NCI-H226 (cell line): ENCODE measurements at places on chromosomes 12 and 14.

GRCh38 chr14:94120667-94121340, 8.6 kb downstream of the IFI27L2 start:
- DNase-seq = no peak

DNA sequence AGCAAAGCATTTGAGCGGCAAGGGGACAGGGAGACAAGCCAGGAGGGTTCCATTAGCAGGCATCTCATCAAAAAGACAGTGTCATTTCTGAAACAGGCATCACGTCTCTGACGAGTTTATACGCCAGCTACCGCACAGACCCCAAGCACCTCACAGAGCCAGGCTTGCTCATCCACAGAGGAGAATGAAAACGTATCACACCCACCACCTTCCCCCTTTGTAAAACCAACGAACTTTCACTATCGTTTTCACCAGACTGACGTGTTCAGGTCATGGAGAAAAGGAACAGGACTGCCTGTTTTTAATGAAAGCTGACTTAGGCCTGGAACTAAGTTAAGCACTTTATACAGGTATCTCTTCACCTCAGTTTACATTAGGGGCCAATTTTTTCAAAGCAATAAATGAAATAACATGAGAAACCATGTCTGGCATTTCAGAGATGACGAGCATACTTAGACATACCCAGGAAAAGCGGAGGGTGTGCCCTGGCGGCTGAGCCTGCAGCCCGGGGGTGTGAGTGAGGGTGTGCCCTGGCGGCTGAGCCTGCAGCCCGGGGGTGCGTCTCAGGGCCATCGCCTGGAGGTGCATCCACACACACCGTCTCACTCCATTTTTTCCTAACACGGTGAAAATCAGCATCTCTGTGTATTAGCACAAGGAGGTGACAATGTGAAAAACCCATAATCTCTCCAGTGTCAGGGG, 41.9 kb downstream of the STX2 start:
- no peak for DNase-seq

GRCh38 chr12:76587428-76588178, 28.0 kb upstream of the OSBPL8 start:
- DNase-seq = no peak

GRCh38 chr12:128852885-128853599, at the start of gene GLT1D1:
GLT1D1 (plus strand) TSS chr12:128853478; CDS start chr12:128853582, 104 bp downstream.
- DNase-seq = no peak

DNA sequence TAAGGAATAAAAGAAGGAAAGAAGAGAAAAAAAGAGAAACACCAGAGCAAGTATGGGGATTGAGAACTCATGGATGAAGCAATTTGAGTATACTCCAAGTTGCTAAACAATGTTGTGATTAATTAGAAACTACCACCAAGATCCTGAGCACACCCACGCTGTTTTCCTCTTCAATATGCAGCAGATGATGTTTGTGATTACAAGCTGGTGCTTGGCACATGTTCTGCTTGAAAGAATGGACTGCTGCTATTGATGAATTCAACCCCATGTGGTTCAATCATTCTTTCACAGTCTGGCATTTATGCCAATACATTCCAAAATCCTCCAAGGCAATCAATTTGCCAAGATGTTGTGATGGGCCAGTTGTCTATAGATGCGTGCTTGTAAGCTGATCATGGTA, 146.8 kb downstream of the SLC2A13 start:
- no peak for DNase-seq

GRCh38 chr12:114399664-114400211, 6.2 kb downstream of the TBX5 start:
- DNase-seq = no peak

DNA sequence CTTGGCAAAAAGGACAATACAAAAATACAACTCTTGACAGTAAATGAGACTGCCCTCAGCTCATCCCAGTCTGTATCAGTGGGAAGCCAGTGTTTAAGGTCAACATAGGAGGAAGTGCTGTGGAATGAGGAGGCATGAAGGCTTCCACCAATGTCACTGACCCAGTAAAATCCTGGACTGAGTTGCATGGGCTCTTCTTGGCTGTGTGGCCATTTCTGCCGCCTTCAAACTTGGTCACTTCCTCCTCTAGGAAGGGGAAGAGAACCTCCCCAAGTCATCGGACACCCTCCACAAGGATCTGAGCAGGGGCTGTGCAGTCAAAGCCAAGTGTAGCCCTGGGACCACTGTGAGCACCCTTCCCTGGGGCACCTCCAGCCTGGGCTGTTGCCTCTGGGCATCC, 11.9 kb downstream of the GPR68 start:
- DNase-seq = no peak

GRCh38 chr12:42372154-42372791, 46.3 kb downstream of the PPHLN1 start:
- DNase-seq = peak; percentile 34

DNA sequence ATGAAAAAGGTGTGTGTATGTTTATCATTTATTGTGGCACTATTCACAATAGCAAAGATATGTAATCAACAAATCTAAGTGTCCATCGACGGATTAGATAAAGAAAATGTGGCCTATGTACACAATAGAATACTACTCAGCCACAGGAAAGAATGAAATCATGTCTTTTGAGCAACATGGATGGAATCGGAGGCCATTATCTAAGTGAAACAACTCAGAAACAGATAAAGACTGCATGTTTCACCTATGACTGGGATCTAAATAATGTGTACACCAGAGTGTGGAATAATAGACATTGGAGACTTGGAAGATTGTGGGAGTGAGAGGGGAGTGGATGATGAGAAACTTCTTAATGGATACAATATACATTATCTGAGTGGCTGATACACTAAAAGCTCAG, 44.0 kb downstream of the CCER1 start:
- DNase-seq = peak; percentile 86

GRCh38 chr12:87920139-87920538, 109.1 kb downstream of the C12orf50 start:
- no peak for DNase-seq

DNA sequence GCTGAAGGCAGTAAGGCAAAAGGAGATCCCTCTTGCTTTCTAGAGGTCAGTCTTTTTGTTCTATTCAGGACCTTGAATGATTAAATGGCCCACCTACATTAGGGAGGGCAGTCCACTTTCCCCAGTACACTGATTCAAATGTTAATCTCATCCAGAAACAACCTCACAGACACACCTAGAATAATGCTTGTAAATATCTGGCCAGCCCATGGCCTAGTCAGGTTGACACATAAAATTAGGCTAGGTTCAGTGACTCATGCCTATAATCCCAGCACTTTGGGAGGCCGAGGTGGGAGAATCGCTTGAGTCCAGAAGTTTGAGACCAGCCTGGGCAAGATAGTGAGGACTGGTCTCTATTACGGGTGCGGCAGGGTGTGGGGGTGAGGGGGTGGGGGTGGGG, 43.5 kb downstream of the MIPOL1 start:
- DNase-seq = no peak

DNA sequence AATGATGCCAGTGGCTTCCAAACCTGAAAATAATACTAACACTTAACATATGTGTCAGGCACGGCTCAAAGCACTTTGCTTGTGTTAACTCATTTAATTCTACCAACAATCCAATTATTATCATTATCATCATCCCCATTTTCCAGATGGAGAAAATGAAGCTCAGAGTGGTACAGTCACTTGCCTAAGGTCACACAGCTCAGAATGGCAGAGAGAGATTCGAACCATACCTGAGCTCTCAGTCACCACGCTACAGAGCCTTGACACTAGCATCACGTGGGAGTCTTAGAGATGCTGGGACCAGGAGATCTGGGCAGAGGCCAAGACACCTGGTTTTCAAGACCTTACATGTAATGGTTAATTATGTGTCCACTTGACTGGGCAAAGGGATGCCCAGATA, 34.2 kb downstream of the DHX37 start:
- no peak for DNase-seq

- DNase-seq = no peak
Observed at GRCh38 chr14:73394317-73394716, 64.0 kb downstream of the NUMB start.

GRCh38 chr14:58724702-58725101, 86.9 kb downstream of the DACT1 start:
- DNase-seq = no peak

- DNase-seq = no peak
Observed at GRCh38 chr12:75837700-75838099, 193.9 kb downstream of the PHLDA1 start.

GRCh38 chr12:124179936-124180607, 114.8 kb upstream of the RFLNA start:
- no peak for DNase-seq

- DNase-seq = peak; percentile 63
Observed at GRCh38 chr12:132465269-132466190, 24.4 kb upstream of the FBRSL1 start.

GRCh38 chr14:53432378-53432802, 279.3 kb upstream of the DDHD1 start:
- DNase-seq = peak; percentile 52

DNA sequence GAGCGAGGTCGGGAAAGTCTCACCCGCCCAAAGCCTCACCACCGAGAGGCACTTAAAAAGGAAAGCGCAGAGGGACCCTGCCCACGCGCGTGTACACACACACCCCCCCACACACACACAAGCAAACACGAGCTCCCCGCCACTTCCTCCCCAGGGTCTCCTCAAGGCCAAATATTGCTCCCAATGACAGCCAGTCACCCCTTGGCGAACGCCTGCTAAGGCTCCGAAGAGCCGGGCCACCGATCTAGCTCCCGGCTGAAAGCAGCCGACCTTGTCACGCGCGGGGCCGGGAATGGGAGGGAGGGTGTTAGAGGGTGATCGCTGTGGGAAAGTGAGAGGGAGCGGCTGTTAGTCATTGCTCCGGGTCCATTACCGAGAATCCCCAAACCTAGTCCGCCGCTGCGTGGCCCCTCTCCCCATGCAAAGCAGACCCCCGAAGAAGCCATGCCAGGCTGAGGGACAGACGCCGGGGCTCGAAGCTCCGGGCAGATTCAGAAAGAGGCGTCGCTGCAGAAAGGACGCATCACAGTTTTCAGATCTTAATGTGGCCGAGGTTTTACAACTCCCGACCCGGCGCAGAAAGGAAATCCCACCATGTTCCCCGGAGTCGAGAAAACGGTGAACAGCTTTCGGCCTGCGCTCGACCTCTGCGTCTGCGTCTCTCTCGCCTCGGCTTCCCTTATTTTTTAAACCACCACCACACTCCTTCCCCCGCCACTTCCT, 2.6 kb downstream of the BMP4 start:
- DNase-seq = peak; percentile 43

DNA sequence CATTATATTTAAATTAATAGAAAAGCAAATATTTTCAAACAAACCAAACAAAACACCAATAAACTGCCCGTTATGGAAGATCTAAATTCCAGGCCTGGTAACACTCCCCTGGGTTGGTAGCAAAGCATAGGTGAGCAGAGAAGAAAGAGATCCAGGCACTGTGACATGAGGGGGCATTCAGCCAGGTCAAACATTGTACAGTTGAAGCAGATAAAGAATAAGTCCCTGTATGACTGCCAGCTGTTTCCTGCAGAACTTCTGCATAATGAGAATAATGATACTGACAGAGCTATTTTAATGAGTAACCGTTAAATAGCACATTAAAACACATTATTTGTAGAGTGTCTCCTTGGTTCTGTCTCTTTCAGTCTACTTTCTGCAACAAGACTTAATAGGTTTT, 35.4 kb downstream of the SLC38A1 start:
- no peak for DNase-seq

DNA sequence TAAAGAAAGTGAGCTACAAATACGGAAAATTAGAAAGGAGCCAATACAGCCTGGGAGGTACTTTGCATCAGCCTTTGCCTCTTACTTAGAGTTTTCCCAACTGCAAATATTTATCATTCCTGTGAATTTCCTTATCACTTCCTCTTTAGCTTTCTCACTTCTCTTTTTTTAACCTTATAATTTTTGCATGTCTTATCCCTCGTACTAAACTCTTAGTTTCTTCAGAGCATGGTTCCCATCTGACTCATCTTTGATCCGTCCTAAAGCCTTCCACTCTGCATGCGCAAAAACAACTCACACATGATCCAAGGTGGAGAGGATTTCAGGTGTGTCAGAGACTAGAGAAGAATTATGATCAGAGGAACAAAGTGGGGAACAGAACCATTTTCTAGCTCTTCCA, 9.6 kb upstream of the SNAPC1 start:
- peak; percentile 65 for DNase-seq

- peak; percentile 32 for DNase-seq
Observed at GRCh38 chr14:25150401-25150800, 100.5 kb upstream of the STXBP6 start.

- DNase-seq = no peak
Observed at GRCh38 chr12:105175397-105175990, 60.5 kb downstream of the APPL2 start.

DNA sequence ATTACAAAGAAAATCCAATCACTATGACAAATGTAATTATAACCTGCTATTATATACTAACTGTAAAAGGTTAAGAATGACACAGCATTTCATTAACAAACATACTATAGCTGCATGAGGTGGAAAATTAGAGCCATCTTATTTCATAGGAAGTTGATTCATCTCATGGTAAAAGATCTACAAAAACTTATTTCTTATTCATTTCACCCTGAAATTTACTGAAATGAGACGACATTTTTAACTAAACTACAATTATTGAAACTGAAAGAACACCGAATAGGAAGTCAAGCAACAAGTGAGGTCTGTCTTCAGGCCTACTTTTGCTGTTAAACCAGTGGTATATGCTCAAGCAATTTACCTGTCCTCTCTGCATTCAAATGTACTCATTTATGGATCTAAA, 87.2 kb downstream of the CEP83 start:
- no peak for DNase-seq

DNA sequence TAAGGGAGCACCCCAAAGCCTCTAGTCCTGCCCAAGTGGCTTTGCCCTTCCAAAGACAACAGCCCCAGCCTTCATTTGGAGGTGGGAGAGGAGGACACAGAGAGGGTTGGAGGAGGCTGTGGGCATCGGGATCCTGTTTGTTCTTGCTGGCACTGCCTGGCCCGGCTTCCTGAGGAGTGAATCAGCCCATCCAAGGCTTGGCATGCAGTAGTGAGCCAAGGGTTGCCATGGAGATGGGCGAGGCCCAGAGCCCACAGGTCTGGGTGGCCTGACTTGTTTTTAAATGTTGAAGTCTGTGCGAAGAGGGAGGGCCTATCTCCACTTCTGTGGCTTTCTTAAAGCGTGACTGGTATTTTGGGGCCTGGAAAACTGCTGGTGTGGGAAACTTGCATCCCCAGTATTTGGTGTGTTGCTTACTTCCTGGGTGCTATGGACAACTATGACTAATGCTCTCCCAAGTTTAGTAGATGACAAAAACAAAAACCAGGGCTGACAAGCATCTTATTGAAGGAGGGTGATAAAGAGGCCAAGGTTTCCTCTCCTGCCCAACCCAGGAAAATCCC, 15.8 kb downstream of the CD9 start:
- DNase-seq = peak; percentile 99

GRCh38 chr14:50569714-50570274, 9.8 kb downstream of the ATL1 start:
- DNase-seq = no peak

GRCh38 chr12:20885116-20885515, 74.6 kb downstream of the SLCO1B3 start:
- DNase-seq = no peak
